ENCODE measurements at places on chromosomes 4 and X. TPM values are rescaled to one million over a fixed set of nuclear protein-coding genes. Genes with fewer than 3 reads are reported as not detected.
A peak's percentile ranks its signal among the peaks of the same experiment; 100 is the strongest.

The FRAS1 gene
- 5.4 TPM for total RNA-seq

The ATOH1 gene
- not detected for total RNA-seq

The CXCL1 gene
- total RNA-seq = 3.4 TPM

The DCAF4L1 gene
- total RNA-seq = under 0.01 TPM

- H3K4me1 ChIP-seq = no peaks in the 10 kb centered on the region
- H3K27me3 ChIP-seq = no peaks in the 10 kb centered on the region
- DNase-seq = no peak
- no peak overlapping the region for H3K4me3 ChIP-seq
Measured at GRCh38 chr4:51835855-51836254, 7.1 kb upstream of the DCUN1D4 start.

The MGAT4D gene
- total RNA-seq = not detected

The SHROOM2 gene
- total RNA-seq = 2.7 TPM

DNA sequence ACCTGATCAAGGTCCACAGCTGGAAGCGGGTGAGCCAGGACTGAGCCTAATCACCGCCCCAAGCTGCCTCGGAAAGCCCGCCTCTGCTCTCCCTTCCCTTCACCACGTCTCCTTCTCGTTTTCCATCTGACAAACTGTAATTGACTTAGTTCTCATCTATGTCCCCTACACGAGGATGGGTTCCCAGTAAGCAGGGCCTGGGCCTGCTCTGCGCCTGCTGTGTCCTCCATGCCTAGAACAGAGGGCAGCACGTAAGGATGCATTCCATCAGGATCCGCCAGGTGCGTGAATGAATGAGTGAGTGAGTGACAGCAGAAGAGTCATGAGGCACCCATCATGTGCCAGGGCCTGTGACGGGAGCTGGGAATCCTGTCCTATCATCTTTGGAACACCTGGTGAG lies 86.7 kb downstream of the JAKMIP1 start:
- no peak overlapping the region for H3K27ac ChIP-seq
- H3K27me3 ChIP-seq = peaks cover 55% of the 10 kb centered on the region
- DNase-seq = no peak
- no peak overlapping the region for H3K4me3 ChIP-seq
- H3K4me1 ChIP-seq = no peaks in the 10 kb centered on the region

GRCh38 chrX:118116713-118117550 lies at the start of gene KLHL13:
KLHL13 (minus strand) TSS chrX:118116810; CDS start chrX:118028473, 88,337 bp downstream.
- H3K4me1 ChIP-seq = peaks cover 18% of the 10 kb centered on the region
- peak within 1 kb of the TSS; percentile 69 for H3K4me3 ChIP-seq
- peak within 1 kb of the TSS; percentile 80 for H3K27ac ChIP-seq
- no peaks in the 10 kb centered on the region for H3K27me3 ChIP-seq
- DNase-seq = no peak

The RHOXF2 gene
- total RNA-seq = not detected

The MTNR1A gene
- not detected for total RNA-seq

DNA sequence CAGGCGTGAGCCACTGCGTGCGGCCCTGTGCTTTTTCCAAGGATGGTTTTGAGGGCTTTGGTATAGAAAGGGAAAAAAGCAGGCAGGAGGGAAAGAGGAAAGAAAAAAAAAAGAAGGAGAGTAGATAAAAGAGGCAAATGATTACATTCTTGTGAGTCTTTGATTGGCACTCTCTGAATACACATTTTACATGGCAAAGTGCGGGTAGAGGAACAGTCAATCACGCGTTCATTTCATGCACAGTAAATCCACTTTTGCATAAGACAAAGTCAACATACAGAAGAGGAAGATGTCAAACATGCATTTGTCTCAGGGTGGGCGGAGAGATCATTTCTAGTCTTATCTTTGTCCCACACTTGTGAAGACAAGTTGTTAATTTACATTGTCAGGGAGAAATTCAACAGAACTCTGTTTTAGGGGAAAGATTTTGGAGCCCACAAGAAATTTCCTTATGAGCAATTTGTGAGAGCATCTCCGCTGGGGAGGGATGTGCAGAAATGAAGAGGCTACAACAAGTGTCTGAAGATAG lies 183.2 kb downstream of the DHRSX start:
- no peaks in the 10 kb centered on the region for H3K36me3 ChIP-seq
- H3K27me3 ChIP-seq = no peaks in the 10 kb centered on the region
- H3K4me1 ChIP-seq = peaks cover 14% of the 10 kb centered on the region
- no peak overlapping the region for H3K27ac ChIP-seq
- no peak for DNase-seq

DNA sequence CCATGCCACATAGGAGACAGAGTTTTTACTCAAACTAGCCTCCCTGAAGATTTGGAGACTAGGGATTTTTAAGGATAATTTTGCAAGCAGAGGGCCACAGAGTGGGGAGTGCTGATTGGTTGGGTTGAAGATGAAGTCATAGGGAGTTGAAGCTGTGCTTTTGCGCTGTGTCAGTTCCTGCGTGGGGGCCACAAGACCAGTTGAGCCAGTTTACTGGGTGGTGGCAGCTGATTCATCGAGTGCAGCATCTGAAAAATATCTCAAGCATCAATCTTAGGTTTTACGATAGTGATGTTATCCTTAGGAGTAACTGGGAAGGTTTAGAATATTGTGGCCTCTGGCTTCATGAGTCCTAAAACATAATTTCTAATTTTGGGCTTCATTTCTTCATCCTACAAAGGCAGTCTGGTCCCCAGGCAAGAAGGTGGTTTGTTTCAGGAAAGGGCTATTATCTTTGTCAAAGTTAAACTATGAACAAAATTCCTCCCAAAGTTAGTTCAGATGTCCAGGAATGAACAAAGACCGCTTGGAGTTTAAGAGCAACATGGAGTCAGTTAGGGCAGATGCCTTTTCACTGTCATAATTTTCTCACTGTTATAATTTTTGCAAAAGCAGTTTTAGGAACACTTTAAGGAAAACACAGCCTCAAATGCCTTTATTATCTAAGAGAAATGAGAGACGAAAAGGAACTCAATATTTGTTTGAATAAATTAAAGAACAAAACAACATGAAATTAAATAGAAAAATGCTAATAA lies 960.8 kb upstream of the PRKX start:
- H3K27ac ChIP-seq = no peak overlapping the region
- no peak overlapping the region for H3K4me3 ChIP-seq
- no peaks in the 10 kb centered on the region for H3K4me1 ChIP-seq
- no peak for DNase-seq

DNA sequence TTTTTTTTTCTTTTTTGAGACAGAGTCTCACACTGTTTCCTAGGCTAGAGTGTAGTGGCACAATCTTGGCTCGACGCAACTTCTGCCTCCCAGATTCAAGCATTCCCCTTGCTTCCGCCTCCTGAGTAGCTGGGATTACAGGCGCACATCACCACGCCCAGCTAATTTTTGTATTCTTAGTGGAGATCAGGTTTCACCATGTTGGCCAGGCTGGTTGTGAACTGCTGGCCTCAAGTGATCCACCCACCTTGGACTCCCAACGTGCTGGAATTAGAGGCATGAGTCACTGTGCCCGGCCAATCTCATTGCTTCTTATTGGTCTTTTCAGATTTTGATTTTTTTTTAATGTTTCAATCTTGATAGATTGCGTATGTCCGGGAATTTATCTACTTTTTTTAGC lies 124.4 kb downstream of the NBDY start:
- no peak overlapping the region for H3K27ac ChIP-seq
- no peak for DNase-seq
- H3K27me3 ChIP-seq = no peaks in the 10 kb centered on the region
- H3K36me3 ChIP-seq = no peaks in the 10 kb centered on the region

The CD99 gene
- total RNA-seq = 469 TPM

DNA sequence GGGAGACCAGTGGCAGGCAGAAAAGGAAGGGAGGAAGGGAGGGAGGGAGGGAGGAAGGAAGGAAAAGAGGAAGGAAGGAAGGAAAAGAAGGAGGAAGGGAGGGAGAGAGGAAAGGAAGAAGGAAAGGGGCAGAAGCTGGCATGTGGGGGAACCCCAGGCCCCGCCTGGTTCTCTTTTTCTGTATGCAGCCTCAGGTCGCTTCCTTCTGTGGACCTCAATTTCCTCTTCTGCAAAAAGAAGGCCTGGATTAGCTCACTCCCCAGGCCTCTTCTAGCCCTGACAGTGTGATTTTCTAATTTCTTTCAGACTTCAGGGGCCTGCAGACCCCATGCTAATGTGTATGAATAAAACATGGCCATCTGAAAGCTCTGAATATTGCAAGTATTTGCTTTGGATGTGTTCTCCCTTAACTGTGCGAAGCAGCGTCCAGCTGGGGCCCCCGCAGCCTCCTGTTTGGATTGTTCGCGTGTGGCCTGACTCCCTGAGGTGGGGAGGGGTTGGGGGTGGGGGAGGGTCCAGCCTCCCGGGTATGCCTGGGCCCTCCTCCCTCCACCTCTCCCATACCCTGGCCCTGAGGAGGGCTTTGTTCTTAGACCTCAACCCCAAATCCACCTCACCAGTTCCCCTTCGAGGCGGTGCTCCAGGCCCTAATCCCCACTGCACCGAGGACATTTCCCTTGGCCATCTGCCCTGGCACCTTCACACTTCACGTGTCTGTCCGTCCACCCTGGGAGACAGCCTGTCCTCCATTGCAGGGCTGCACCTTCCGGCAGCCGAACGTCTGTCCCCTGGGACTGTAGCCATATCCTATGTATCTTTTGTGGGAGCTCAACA lies 199.9 kb upstream of the ATP6AP2 start:
- no peaks in the 10 kb centered on the region for H3K27me3 ChIP-seq
- no peaks in the 10 kb centered on the region for H3K4me1 ChIP-seq
- H3K36me3 ChIP-seq = no peaks in the 10 kb centered on the region

GRCh38 chrX:38992441-38993096 lies 191.3 kb downstream of the MID1IP1 start:
- H3K4me3 ChIP-seq = no peak overlapping the region
- no peaks in the 10 kb centered on the region for H3K27me3 ChIP-seq
- no peaks in the 10 kb centered on the region for H3K4me1 ChIP-seq
- H3K36me3 ChIP-seq = no peaks in the 10 kb centered on the region

The SPANXN1 gene
- not detected for total RNA-seq

DNA sequence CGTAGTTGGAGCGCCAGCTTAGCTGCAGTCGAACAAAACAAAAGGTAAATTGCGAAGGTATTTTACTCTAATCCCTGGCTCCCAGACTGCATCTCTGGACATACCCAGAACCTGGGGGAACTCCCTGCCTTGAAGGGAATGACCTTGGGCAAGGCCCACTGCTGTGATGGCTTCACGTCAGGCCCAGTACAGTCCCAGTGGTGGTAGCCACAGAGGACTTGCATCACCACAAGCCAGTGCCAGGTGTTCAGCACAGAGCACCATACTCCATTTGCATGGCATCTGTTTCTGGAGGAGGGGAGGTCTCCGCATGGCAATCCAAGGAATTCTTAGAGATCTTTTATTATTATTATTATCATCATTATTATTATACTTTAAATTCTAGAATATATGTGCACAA lies 5.6 kb downstream of the ETDA start:
- H3K4me3 ChIP-seq = no peak overlapping the region
- DNase-seq = no peak
- H3K27me3 ChIP-seq = no peaks in the 10 kb centered on the region
- no peaks in the 10 kb centered on the region for H3K4me1 ChIP-seq
- no peaks in the 10 kb centered on the region for H3K36me3 ChIP-seq

The MANBA gene
- total RNA-seq = 24.9 TPM

The CT45A2 gene
- not detected for total RNA-seq

The C4orf33 gene
- 6.2 TPM for total RNA-seq

The PDGFRA gene
- 181 TPM for total RNA-seq

GRCh38 chrX:155000841-155001240 lies 21.7 kb downstream of the F8 start:
- H3K4me3 ChIP-seq = no peak overlapping the region
- no peaks in the 10 kb centered on the region for H3K27me3 ChIP-seq
- H3K27ac ChIP-seq = no peak overlapping the region
- H3K4me1 ChIP-seq = no peaks in the 10 kb centered on the region

DNA sequence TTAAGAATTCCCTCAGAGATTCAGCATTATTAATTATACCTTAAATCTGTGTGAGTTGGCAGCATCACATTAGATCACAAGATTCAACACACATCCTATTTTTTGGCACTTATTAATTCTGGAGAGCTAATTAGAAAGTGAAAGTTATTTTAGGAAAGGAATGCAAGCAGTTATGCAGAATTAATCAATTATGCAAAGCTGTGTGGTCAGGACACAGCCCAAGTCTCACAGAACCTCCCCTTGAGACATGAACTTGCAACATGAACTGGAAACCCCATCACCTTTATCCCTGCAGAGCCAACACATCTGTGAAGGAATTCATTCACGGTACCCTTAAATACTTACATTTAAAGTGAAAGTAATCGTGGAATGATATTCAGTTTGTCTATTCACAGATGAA lies 80.5 kb downstream of the TSPAN5 start:
- H3K4me1 ChIP-seq = peaks cover 26% of the 10 kb centered on the region
- no peak overlapping the region for H3K4me3 ChIP-seq
- no peak overlapping the region for H3K27ac ChIP-seq
- no peaks in the 10 kb centered on the region for H3K36me3 ChIP-seq

DNA sequence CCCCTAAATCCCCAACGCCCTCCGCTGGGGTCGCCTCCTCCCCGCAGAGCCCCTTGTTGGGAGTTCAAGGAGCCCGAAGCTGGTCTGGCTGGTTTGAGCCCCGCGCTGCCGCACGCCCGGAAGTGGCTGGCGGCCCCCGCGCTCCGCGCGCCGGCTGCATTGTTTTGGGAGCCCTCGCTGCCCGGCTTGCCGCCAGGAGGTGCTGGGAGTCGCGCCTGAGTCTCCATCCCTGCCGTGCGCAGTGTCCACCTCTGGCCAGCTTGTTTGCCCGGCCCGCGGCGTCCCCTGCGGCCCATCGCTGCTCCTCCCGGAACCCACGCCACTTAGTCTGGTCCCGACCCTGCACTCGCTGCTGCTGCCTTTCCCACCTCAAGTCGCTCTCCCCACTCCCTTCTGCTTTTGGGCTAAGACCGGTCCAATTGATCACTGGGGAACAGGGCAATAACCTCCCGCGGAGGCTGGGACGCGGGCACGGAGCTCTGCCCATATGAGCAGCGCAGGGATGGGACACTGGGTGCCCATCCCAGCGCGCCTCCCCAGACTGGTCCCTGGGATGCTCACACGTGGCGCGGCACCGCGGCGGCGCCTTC lies 2.2 kb upstream of the SFRP2 start:
- H3K27me3 ChIP-seq = peaks cover 37% of the 10 kb centered on the region
- no peaks in the 10 kb centered on the region for H3K36me3 ChIP-seq
- peaks cover 46% of the 10 kb centered on the region for H3K4me1 ChIP-seq
- no peak for DNase-seq
- H3K4me3 ChIP-seq = peak overlapping the region; percentile 42

The HTRA3 gene
- 82.2 TPM for total RNA-seq

GRCh38 chrX:78964598-78964997 lies 19.4 kb downstream of the P2RY10 start:
- H3K36me3 ChIP-seq = no peaks in the 10 kb centered on the region
- no peaks in the 10 kb centered on the region for H3K27me3 ChIP-seq
- no peak for DNase-seq
- no peak overlapping the region for H3K4me3 ChIP-seq
- H3K27ac ChIP-seq = no peak overlapping the region
- no peaks in the 10 kb centered on the region for H3K4me1 ChIP-seq

DNA sequence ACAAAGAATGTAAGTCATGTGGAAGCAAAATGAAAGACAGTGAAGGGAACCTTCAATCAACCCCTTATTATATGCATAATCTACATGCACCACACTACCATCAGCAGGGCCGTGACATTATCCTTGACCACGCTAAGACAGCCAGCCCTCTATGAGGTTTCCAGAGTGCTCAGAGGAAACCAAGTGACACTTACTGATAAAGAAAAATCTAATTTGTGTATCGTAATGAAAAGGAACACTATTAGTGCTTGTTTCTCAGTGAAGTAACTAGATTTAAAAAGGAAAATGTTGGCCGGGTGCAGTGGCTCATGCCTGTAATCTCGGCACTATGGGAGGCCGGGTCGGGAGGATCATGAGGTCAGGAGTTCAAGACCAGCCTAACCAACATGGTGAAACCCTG lies 56.4 kb downstream of the ABCG2 start:
- DNase-seq = no peak
- peaks cover under 1% of the 10 kb centered on the region for H3K4me1 ChIP-seq
- no peak overlapping the region for H3K4me3 ChIP-seq
- H3K27ac ChIP-seq = no peak overlapping the region

Measured in esophagus muscularis mucosa (tissue), 4 donors.